ENCODE measurements at places on chromosomes 5 and 9.

DNA sequence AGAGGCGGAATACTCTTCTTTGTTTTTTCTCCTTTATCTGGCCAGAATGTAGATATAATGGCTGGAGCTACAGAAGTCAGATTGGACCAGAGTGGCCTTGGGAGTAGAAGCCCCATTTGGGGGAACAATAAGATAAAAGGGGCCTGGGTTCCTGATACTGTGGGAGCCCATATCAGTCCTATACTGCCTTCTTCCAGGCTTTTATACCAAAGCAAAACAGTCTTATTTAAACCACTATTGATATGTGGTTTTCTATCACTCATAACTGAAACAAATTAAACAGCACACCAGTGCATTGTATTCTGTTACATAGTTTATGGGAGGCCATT, 14.3 kb downstream of the SPAAR start:
- DNase-seq, result no peak

- DNase-seq, result no peak
Measured at GRCh38 chr9:129643706-129644105, 1.8 kb upstream of the ASB6 start.

DNA sequence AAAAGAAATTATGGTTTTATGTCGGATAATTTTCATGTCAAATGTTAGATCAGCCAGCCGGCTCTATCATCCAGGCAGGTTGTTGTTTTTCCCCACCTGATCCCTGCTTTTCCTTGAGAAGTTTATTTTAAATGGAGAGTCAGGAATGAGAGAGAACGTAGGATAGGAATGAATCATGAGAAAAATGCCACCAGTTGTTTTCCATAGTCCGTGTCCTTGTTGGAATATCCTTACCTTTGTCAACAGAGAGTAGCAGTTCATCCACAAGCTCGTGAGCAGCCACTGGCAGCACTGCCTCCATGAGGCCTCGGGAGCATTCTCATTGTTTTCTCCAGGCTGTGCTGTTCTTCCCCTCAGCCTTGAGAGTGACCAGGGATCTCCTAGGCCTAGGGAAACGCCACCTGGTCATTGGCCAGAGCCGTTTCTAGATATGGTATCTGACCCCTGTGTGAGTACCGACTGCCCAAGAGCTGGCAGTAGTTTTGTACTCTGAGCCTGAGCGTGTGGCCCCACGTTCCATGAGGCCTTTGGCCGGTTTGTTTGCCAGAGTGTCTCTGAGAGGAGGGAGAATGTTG, 293.3 kb downstream of the FANCC start:
- DNase-seq, result no peak

DNA sequence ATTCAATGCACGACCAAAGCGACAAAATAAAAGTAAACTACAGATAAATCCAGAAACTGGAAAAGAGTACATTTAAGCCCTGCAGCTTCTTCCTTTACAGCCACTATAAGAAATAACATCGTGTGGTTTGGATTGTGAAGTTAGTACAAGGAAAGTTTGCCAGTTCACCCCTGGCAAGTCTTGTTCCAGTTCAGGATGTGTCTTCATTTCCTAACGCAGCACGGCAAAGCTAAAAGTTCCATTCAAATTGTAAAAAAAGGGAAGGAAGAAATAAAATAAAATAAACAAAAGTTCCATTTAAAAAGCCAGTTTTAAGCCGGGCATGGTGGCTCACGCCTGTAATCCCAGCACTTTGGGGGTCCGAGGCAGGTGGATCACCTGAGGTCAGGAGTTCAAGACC, 83.3 kb upstream of the RETREG1 start:
- DNase-seq, result peak; percentile 33

DNA sequence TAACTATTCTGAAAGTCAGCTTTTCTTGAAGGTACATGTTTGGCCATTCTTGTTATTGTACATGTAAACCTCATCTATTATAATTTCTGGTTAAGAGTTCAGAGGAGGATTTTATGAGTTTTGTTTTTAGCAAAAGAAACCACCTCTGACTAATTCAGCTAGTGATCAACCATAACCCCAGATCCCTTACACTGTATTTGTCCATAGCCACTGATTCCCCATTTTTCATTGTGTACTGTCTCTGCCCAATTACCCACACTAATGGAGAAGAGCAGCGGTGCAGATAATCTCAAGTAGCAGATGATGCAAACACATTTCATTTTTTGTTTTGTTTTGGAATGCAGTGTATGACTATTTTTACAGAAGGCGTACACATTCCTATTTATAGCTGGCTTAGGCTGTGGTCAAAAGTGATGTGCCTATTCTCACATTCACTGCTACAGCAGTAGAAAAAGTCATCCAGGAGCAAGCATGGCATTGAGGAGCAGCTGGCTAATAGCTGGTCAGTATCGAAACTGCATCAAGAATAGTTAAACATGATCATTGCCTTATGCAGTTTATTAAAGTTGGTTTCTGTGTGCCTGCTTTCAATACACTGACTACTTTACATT, 988.3 kb downstream of the DTWD2 start:
- no peak for DNase-seq

- DNase-seq, result no peak
Measured at GRCh38 chr5:50794812-50795211, 128.4 kb downstream of the PARP8 start.

GRCh38 chr5:150561192-150561512, 53.2 kb downstream of the NDST1 start:
- no peak for DNase-seq

DNA sequence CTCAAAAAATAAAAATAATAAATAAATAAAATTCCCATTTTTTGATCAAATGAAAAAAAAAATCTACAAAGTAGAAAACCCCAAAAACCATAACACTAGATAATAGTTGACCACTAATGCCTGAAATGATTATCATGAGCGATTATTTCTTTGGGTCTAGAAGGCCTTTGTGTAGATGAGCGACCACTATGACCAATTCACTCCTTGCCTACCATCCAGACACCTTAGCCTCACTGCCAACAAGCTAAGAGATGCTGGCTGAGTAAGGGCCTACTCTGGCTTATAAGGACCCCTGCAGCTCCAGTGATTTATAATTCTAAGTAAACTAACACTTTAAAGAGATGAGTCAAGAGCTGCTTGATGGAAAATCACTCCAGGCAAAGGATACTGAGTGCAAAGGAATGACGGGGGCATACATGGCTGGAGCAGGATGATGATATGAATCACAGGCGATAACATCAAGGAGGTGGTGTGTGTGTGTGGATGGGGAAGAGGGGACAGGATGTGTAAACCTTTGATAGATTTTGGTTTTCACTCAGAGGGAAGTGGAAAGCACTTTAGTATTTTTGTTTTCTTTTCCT, 4.8 kb upstream of the F2RL1 start:
- DNase-seq, result no peak

DNA sequence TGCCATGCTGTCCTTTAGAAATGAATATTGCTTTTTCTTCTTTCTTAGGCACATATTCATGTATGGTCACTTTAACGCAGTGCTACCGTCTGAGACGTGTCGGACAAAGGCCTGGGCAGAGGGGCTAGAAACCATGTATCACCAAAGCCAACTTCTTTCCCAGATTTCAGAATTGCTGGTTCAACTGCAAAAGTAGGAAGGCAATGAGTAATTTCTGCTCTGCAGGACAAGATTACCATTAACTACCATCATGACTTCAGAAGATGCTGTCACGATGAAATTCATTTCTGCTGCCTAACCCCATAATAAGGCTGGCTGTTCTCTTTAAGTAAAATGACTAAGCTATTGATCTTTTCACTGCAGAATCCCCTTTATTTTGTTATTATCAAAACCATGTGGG, 306.7 kb downstream of the PDE4D start:
- DNase-seq, result no peak

GRCh38 chr5:20570486-20570885, 582.5 kb upstream of the CDH18 start:
- DNase-seq, result no peak

Data from breast epithelium (tissue), 4 donors.